Esophagus mucosa (tissue), 1 donor: ENCODE measurements at places on chromosomes 3 and 15. TPM values are rescaled to one million over a fixed set of nuclear protein-coding genes. Genes with fewer than 3 reads are reported as not detected.

- no peak for ATAC-seq
Observed at GRCh38 chr3:178318340-178318739, 217.9 kb upstream of the KCNMB2 start.

DNA sequence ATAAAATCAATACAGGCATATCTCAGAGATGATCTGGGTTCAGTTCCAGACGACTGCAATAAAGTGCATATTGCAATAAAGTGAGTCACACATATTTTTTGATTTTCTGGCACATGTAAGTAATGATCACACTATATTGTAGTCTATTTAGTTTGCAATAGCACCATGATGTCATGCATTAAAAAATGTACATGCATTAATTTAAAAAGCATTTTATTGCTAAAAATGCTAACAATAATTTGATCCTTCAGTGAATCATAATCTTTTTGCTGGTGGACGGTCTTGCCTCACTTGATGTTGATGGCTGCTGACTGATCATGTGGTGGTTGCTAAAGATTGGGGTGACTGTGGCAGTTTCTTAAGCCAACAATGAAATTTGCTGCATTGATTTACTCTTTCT lies 511.1 kb downstream of the OTOL1 start:
- no peak for ATAC-seq

DNA sequence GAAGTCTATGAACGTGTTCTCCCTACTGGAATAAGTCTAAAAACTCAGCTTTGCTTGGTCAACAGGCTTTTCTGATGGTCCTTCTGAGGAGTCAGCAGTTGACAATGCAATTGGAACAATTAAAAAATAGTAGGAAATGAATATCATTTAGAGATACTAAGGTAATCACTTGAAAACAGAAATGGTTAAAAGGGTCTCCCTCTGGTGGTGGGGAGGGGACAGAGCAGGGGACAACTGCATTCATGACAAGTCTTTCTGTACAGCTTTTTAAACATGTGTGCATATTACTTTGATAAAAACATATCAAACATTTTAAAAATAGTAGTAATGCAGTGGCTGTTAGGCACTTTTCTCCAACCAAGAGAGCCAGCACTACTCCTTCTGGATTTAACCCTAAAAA lies 119.9 kb upstream of the FHIT start:
- no peak for ATAC-seq

GRCh38 chr3:12891985-12892839 lies 50.8 kb upstream of the RPL32 start:
- peak; percentile 52 for ATAC-seq

DNA sequence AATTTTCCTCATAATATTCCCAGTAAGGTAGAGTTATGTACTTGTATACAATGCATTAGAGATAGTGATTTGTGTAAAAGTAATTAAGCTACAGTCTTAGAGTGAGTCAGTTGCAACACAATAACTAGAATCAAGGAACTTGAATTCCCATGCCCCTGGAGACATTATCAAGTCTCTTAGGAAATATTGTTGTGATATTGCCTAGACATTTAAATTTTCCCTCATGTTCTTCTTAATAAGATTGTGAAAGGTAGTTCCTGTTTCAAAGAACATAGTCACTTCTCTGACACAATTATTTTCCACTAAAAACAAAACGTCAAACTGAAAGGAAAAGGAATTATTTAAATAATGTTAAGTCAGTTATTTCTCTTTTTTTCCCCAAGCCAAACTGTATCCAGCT lies 13.0 kb upstream of the ATP1B3 start:
- peak; percentile 12 for ATAC-seq

- ATAC-seq, result no peak
Observed at GRCh38 chr15:95610945-95611344, 719.6 kb upstream of the NR2F2 start.

- no peak for ATAC-seq
Observed at GRCh38 chr3:78972617-78973301, 795.0 kb downstream of the ROBO1 start.

- ATAC-seq, result no peak
Observed at GRCh38 chr3:114585687-114586086, 291.9 kb downstream of the TIGIT start.

GRCh38 chr3:146594843-146595482 lies 10.2 kb downstream of the PLSCR5 start:
- no peak for ATAC-seq

DNA sequence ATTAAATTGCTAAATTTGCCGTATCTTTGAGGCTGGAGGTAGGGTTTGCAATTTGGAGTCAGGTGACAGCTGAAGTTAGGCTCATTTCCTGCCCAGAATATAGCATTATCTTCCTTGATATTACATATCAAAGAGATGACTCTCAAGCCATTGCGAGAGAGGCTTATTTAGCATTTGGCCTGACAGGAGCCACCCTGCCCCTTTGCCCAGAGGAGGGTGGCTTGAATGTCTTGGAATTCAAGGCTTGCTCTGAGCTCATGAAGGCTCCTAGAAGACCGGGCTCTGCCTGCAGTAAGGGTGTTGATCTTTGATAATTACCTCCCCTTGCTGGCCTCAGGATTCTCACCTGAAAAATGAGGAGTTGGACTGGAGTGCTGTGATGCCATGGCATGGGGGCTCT lies 251.4 kb upstream of the C2CD4B start:
- no peak for ATAC-seq

DNA sequence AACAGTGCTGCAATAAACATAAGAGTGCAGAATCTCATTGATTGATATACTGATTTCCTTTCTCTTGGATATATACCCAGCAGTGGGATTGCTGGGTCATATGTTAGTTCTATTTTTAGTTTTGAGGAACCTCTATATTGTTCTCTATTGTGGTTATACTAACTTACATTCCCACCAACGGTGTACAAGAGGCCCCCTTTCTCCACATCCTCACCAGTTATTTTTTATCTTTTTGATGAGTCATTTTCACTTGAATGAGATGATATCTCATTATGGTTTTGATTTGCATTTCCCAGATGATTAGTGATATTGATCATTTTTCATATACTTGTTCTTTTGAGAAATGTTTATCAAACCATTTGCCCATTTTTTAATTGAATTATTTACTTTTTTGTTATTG lies 12.4 kb upstream of the IREB2 start:
- ATAC-seq, result no peak

DNA sequence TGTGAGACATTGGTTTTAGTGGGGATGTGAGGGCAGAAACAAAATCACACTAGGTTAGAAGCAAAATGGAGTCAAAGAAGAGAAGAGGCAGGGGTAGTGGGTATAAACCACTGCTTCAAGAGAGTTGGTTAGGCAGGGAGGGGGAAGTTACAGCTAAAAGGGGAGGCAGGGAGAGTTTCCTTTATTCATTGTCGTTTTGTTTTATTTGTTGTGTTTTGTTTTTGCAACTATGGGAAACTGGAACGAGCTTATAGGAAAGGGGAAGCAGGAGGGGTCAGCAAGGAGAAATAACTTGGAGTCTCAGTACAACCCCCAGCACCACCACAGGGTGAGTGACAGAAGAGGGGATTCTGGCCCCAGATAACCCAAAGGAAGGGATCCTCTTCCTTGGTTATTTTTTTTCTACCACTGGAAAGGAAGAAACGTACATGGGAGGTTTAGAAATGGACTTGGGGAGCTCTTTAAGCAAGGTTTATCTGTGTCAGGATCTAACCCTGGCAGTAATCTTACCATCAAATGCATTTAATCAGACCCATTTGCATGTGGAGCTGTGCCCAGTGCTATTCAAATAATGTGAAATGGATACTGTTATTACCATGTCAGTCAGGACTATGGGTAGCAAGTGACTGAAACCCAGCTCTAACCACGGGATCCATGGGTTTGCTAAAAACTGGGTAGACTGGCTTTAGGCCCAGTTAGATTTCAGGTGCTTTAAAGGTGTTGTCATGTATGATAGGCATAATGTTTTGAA lies 68.7 kb downstream of the CCNL1 start:
- ATAC-seq, result no peak

GRCh38 chr3:4730719-4731118 lies 237.6 kb downstream of the ITPR1 start:
- no peak for ATAC-seq

DNA sequence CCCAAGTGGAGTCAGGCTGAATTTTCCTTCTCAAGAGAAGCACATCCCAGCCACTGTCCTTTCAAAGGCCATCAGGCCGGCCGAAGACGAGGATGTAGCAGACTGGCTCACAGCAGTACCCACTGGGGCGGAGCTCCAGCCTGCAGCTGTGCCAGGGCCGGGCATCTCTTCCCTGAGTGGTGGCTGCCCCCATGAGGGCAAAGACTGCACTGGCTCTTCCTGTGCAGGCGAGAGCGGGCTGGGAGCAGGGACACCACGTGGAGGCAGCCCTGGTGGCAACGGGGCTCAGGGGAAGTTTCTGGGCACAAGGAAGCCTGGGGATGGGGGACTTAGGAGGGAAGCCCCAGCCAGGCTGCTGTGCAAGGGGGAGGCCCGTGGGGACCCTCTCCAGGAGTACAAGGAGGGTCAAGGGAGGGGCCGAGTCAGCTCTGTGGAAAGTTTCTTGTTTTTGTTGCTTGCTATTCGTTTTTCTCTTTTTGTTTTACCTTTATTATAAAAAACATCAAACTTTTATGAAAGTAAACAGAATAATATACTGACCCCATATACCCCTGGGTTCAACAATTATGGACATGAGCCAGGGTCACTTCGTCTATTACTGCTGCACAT lies 66.1 kb downstream of the RPN1 start:
- ATAC-seq, result peak; percentile 95

DNA sequence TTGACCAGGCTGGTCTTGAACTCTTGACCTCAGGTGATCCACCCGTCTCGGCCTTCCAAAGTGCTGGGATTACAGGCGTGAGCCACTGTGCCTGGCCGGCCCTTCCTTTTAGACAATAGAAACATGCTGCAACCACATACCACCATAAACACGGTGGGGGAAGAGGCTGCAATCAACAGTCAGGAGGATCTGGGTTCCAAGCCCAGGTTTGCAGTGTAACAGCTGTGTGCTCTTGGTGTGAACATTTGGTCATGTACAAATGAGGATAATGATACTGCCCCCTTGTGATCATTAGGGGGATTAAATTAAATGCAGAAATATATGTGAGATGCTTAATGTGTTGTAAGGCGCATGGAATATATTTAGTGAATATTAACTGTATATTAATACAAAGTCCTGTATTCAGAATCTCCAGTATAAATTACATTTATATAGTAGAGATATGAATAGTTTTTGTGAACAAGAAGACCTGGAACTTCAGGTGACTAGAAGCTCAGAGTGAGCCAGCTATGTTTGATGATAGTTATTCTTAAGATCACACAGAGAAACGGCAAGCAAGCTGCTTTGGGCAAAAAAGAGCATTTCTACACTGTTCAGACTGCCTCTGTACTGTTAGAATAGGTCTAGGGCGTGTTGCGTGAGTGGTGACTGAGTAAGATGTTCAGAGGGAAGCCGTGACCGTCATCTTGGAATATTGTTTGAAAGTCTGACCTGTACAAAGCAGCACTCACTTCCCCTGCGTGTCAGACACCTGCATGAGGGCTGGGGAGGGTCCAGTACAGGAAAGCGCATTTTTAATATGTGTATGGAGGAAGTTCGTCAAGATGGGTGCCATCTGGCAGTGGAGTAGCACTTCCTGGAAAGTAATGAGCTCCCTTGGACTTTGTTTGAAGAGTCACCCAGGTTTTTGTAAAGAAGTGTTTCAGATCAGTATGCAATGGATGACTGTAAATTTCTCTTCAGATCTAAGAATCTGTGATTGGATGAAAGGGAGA lies 125.8 kb downstream of the PGPEP1L start:
- ATAC-seq, result peak; percentile 70

Gene SCAANT1
- total RNA-seq, result not detected

Gene IL12A
- total RNA-seq, result 0.80 TPM

Gene BTLA
- total RNA-seq, result 0.44 TPM

Gene FSTL1
- total RNA-seq, result 15.8 TPM
